ENCODE measurements at places on chromosomes 3 and 15.

DNA sequence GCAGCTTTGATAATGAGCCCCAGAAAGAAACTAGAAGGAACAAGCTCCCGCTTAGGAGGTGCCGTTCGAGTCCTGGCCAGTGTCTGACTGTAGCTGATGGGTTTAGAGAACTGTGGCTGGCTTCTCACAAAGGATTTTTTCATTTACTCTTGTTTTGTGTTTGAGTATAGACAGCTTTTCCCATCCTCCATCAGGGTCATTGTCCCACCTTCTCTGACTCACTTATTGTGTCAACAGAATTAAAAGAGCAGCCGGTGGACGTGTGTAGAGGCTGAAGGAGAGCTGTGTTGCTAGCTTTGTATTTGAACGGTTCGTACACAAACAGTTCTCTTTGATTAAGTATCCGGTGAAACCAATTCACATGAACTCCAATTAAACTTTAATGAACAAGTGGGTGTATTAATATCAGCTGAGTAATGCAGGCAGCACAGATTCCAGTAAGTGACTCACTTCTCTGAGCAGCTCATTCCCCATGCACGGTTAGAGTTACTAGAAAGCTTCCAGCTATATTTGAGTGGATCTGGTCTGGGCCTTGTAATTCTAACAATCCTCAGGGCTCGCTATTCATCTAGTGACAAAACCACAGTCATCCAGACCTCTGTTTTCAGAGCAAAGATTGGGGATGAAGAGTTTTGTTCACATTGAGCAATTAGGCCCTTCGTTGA lies 141.0 kb downstream of the LPP start:
- peak; percentile 51 for ATAC-seq

- ATAC-seq: no peak
These were observed 5.0 kb upstream of the CACNA1D start for GRCh38 chr3:53489386-53489785.

DNA sequence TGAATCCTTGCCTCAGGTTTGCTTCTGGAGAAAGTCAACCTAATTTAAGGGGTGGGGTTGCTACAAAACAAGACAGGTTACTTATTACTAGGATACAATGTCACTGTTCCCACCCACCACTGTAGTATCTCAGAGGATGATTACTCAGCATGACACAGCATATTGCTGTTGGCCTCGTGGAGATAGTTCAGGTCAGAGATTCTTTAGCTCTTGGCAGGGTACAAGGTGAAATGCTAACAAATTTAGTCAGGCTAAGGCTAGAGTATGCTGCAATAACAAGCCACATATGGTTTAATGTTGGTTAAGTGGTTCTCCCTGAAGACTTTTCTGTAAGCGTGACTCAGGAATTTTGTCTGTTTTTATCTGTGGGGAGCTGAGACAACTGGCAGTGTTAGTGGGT lies 161.8 kb downstream of the EDEM1 start:
- no peak for ATAC-seq

DNA sequence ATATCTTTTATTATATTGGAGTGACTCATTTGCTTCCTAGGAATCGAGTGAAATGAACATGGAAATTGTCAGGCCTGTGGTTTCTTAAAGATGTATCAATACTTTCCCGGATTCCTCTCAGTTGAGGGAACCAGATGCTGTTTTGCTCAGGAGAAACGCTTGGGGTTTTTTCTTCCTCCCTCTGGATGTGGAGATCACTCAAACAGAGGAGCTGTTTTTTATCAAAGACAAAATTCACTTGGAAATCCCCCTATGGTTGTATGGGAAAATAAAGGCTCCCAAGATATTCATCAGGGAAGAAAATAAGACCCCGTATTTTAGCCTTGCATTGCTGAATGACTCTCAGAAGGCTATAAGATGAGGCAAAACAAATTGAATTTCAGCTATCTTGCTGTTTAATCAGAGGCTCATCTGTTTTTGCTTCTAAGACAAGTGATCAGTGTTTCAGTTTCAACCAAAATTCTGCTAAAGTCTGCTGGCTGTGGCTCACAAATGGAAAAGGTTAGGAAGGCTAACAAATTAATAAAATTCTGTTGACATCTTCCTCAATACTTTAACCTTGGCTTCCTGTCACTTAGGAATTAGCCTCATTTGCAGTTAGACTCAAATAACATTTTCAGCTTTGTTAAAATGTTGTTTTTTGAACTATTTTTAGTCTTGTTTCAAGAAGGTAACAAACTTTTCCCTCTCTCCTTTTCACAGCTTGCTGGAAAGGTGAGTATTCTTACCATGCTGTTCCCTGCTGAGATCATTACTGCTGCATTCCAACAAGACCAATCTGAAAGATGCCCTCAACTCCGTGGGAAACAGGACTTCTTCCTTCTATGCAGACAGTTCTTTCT lies 83.6 kb downstream of the COL6A5 start:
- ATAC-seq: no peak

- no peak for ATAC-seq
These were observed 18.2 kb upstream of the B4GALT4 start for GRCh38 chr3:119258915-119259314.

DNA sequence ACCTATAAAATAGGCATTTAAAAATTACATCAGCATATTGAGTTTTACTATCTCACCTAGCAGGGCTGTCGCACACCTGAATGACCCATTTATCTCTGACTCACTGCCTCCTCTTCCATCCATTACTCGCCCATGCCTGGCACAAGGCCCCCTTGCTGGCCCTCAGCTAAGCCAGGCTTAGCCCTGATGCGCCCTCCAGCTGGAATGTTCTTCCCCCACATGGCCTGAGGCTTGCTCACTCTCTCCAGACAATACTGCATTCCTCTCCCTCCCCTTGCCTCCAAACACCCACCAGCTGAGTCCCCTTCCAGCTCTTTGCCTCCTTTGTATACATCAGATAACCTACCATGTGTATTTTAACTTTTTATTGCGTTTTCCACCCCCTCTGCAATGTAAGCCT lies 7.2 kb downstream of the SH3BP5 start:
- no peak for ATAC-seq

- peak; percentile 51 for ATAC-seq
These were observed 5.1 kb upstream of the CCR1 start for GRCh38 chr3:46213201-46213600.

- ATAC-seq: no peak
These were observed 8.6 kb downstream of the PAK6 start for GRCh38 chr15:40247406-40247971.

DNA sequence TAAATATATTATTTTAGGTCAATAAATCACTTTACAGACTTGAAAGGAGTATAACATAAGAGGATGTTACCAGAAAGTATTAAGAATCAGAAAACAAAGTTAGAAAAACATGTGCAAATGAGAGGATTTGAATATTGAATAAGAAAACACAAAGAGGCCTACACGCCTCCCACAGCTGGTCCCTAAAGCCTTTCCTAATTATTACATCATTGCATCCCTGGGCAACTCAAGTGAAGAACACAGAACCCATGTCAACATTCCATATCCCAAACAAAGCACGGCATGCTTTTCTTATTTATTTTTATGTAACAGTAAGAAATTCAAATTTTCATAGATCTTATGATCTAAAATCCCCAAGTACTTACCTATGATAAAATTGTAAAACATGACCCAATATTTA lies 61.2 kb downstream of the HERC1 start:
- ATAC-seq: no peak

- no peak for ATAC-seq
These were observed 4.4 kb downstream of the GABPB1 start for GRCh38 chr15:50350621-50351020.

GRCh38 chr15:41934843-41935242 lies 37.5 kb downstream of the EHD4 start:
- peak; percentile 63 for ATAC-seq

DNA sequence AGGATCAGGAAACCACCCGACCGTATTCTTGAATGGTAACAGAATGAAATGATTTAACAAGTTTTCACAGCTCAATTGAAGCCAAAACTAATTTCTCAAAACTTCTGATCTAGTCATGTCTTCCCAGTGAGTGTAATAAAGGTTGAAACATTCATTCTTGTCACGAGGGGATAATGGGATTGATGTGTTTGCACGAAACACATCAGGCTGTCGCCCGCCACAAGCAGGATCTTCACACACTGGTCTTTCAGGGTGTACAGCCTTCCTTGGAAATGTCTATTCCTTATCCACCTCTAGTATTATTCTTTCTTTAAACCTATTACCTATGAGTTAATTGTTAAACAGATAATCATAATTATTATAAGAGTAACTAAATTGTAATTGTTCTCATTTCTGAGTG lies 94.3 kb downstream of the KCNAB1 start:
- ATAC-seq: no peak

- ATAC-seq: no peak
These were observed 4.0 kb upstream of the GBE1 start for GRCh38 chr3:81765400-81765799.

DNA sequence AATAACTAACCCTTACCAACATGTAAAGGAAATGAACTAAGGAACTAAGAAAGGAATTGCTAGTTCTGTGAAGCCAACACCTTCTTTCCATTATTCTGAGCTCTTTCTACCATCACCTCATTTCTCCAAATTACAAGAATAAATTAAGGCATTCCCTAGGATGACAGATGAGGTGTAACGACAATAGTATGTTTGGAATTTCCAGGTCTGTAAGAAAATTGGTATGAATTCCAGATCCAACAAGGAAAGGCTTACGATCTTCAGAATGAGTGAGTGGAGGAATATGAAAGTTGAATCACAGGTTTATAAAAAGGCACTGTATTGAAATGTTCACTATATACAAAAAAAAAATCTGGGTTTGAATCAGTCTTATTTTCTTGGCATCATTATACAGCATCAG lies 4.5 kb upstream of the NANOGP8 start:
- ATAC-seq: no peak

- ATAC-seq: no peak
These were observed 99.0 kb downstream of the TIGIT start for GRCh38 chr3:114392831-114393230.

DNA sequence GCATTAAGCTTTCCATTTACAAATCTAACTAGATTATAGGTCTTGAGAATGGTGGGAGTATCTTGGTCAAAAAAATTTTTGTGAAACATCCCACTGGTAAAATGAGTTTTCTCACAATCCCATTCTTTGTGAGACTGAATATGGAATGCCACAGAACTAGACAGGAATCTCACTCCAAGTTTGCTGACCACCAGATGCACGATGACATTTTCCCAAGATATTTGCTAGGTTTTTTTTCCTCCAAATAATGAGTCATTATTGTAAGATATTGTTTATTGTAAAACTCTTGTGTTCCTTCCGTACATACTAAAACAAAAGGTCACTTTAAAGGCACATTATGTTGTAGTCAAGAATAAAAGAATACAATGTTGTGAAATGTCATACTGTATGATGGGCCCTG lies 53.9 kb downstream of the COPS2 start:
- ATAC-seq: no peak

- ATAC-seq: no peak
These were observed 23.1 kb downstream of the IFT122 start for GRCh38 chr3:129463094-129463493.

All from activated CD4-positive, CD25-positive, alpha-beta regulatory T cell treated with anti-CD3 and anti-CD28 coated beads, Interleukin-2, amount 50 U/mL, for 24 hours (primary cell).